ENCODE measurements at places on chromosomes 2 and 18. TPM values are rescaled to one million over a fixed set of nuclear protein-coding genes. Genes with fewer than 3 reads are reported as not detected.

DNA sequence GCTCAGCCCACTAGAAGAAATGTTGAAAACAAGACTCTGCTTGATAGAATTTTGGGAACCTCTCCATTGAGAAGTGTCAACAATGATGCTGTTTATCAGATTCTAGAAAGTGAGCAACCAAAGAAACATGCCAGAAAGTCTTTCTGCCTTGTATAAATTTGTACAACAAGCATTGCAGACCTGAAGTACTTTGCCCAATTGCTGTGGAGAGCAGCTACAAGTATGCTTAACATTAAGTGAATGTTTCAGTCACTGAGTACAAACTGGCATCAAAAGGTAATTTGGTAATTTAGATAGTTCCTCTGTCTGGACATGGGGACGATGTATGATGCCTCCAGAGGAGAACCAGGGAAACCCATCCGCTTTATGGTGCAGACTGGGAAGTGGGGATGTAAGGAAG is 33.4 kb upstream of the SKA1 start:
- no peak for DNase-seq

GRCh38 chr2:127609031-127609751 is 36.8 kb upstream of the GPR17 start:
- DNase-seq, result no peak

DNA sequence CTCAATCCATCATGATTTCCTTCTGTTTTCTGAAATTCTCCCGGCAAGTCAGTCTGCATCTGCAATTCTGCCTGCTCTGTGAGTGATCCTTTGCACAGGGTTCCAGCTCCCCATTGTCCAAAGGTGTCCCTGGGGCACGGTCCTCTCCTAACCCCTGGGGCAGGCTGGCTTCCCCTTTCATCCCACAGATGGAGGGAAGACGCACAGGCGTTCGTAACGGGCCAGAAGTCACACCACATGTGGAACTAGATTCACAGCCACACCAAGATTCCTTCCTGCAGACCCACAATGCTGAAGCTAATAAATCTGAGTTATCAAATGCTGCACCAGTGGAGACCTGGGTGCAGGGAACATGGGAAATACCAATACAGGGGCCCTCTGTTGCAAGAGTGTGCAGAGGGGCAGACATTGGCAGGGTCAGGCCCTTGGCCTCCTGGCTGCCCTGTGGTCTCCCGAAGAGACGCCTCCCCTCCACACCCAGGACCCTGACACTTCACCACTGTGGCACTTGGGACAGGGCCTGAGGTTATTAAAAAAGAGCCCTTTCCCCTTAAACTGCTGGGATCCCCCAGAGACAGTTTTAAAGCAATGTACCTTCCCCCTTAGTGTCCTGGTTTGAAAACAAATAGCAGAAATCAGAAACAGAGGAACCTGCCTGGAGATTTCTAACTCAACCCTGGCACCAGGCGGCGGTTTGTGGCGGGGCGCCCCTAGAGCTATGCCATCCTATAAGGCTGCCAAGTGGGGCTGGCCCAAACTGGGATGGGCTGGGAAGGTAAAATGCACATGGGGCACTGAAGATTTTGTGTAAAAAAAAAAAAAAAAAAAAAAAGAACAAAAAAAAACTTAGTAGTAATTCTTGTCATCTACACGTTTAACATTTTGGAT is 15.4 kb downstream of the ZNF516 start:
- no peak for DNase-seq

SPC25 gene
- 3.7 TPM for total RNA-seq

DNA sequence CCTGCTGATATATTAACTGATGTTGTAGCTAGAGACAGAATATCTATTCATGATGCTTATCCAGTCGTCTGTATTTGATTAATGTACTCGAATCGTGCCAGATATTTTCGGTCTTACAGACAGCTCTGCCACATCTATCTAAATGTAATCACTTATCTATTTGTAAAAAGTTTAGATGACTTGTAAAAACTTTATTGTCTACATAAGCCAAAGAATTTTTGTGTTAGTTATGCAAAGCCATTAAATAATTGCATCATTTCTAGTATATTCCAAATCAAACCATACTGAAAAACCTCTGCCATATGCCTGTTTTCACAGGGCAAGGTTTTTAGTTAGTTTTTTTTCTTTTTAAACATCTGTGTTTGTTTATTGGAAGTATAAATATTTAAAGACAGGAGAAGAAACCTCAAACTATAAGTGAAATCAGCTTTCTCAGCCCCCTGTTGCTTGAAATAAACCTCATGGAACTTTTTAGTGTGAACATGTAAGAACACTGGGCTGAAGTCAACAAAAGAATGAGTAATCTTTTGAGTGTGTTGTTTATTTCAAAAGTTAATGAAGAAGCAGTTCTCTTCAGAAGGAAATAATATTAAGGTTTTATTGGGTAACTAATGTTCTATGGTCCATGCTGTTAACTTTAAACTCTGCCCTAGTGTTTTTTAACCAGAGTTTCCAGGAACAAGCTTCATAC is 657.6 kb upstream of the SYT4 start:
- peak; percentile 53 for DNase-seq

DNA sequence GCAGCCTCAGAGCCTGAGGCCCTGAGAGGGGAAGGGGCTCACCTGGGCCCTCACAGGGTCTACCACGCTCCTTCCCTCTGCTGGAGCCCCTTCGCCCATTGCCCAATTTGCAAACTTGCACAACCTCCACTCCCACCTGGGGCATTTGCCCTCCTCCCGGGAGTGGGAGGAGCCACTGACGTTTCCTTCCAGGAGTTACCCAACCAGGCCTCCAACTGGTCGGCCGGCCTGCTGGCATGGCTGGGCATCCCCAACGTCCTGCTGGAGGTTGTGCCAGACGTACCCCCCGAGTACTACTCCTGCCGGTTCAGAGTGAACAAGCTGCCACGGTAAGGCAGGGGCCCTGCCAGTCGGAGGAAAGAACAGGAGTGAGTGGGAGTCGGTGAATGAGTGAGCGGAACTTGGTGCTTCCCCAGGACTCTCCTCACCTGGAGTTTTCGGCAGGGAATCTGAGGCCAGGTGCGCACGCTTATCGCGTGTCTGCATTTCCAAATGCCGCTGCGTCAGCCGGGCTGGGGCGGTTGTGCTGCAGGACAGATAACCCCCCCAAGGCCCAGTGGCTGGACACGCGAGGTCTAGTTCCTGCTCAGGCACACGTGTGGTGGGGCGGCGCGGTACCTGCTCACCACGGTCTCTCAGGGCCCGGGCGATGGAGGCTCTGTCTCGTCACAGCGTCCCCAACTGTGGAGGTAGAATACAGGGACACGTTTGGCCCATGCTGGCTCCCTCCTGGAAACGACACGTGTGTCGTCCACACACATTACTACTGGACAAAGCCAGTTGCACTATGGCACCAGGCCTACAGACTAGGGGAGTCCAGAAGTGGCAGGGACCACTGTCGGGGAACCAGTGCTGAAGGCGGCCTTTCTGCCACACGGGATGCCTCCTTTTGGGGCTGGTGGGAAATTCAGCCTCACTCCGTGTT is 11.7 kb downstream of the ANO7 start:
- DNase-seq, result no peak

LOXL3 gene
- total RNA-seq, result 52.4 TPM

DNA sequence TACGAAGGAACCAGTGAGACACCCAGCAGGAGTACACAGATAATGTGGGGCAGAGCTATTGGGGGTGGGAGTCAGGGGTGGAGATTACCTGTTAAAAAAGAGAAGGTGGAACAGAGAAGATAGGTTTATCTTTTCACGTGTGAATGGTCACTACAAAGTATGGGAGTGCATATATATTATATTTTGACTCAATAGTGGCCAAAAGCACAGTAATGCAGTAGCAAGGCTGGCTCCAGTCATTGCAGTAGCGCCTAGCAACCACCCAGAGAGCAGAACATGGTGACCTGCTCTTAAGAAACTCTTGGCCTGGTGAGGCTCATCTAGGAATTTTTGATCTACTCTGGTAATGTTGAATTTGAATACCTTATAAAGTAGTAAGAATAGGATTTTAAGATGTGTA is 1.0 kb downstream of the IMPACT start:
- peak; percentile 51 for DNase-seq

CCDC141 gene
- total RNA-seq, result not detected

TRIM43 gene
- total RNA-seq, result not detected

LRRTM4 gene
- not detected for total RNA-seq

DNA sequence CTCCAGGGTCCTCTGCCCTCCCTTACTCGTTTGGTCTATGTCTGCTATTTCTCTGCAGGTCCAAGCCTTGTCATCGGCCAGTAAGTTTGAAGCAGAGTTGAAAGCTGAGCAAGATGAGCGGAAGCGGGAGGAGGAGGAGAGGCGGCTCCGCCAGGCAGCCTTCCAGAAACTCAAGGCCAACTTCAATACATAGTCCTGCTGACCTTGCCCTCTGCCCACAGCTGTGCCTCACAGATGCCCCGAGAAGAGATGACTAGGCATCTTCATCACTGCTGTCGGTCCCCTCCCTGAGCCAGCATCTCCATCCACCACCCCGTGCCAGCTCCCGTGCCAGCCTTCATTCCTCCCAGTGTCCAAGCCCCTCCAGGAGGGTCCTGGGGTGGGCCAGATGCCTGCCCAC is 15.6 kb upstream of the GIGYF2 start:
- DNase-seq, result no peak

DNA sequence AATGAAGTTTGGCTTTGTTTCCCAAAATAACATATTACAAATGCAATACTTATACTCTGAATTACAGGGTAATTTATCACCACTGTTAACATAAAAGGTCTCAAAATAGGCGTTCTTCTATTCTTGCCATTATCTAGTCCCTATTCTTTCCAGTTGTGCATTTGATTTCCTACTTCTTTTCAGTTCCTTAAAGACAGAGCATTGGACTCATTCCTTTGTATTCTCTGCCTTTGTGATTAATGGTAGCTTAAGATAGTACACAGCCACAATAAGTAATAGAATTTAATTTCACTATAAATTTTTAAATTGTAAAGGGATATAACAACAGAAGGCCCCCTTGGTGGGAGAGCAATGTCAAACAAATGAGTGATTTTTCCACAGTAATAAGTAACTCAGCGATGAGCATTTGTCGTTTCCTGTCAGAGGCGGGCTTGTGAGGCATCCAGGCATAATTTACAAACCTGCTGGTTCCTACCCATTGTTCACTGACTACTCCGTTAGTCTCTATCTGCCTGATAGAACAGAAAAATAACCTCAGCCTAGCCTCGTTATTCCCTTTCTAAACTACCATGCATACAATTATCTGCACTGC is 456.6 kb upstream of the REG3G start:
- DNase-seq, result no peak

CETN1 gene
- not detected for total RNA-seq

SKA1 gene
- total RNA-seq, result 5.6 TPM

DNA sequence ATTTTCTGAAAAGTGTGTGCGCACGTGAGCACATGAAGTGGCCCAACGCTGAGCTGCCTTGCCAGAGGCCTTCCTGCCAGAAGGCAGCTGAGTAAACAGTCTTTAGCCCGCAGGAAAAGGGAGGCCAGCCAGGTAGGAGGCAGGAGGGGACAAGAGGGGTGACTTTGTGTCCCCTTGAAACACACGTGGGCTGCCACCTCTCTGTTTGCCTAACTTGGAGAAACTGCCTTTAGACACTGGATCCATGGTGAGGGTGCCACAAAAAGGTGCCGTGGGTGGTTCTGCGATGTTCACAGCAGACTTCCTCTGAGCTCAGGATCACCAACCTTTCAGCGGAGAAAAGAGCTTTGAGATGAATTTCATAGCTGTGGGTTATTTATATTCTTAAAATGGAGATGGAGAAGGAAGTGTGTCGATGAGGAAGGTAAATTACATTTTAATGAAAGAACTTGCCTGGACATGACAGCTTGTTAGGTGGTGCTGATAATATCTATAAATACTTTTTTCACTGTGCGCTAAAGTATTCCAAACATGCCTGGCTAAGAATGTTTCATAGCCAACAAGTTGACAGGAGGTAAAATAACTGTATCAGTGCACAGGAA is 36.6 kb upstream of the ASB1 start:
- no peak for DNase-seq

DNA sequence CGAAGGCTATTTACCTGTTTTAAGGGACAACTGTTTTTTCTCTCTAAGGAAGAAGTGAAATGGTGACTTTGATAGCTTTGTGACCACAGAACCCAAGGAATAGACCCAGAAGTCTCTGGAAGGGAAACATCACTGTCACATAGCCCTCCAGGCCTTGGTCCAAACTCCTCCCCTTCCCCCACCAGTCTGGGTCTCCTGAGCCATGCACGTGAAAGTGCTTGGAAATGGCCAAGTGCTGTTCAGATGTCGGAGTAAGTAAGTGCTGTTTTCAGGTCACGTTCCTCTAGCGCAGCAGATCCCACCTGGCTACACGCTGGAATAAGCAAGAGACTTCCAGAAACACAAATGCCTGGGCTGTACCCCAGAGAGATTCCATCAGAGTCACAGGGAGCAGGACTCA is 73.0 kb upstream of the AFF3 start:
- no peak for DNase-seq

- DNase-seq, result peak; percentile 68
Measured at GRCh38 chr2:48569433-48569832, 39.5 kb downstream of the STON1 start.

SYT4 gene
- total RNA-seq, result not detected

GRCh38 chr2:171316220-171316619 is 117.6 kb downstream of the METTL8 start:
- DNase-seq, result no peak

- DNase-seq, result no peak
Measured at GRCh38 chr2:8639122-8639635, 42.7 kb upstream of the ID2 start.

Data from GM23248 (cell line).